ENCODE measurements at places on chromosomes 12 and 14.

- no peak for DNase-seq
Observed at GRCh38 chr14:94494085-94494484, 15.2 kb downstream of the SERPINA12 start.

DNA sequence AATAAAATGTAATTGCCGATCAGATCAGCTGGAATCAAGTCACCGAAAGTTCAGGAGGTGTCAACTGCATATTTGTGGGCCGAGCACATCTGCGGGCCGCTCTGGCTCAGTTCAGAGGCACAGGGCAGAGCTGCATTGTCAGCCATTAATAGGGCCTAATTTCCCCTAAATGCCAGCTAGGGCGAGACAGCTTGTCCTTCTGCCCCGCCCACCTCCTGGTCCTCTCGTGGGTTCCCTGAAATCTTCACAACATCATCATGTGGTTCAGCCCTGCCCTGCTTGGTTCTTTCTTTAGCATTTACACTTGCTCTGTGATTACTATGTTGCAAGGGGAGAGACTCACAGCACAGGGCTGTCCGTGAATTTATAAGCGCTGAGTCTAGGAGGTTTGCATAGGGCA, 148.9 kb downstream of the CHST11 start:
- no peak for DNase-seq

DNA sequence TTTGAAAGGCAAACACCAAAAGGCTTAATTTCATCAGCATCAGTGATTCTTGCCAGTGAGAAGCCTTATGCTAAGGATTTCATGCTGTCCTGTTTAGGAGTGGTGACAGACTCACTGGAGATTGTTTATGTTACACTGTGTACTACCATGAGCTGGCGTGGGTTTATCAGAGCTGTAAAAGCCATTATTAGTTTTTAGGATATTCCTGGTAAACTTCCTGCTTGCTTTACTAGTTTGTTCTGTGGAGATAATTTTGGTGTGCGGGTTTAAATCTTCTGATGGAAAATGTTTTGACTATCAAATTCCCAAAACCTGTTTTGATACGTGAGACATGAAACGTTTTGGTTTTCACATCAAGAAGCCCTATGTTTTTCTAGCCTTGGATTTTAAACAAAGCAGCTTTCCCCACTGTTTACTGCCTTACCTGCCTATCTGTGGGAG, 15.2 kb downstream of the PPFIBP1 start:
- DNase-seq, result no peak

- no peak for DNase-seq
Observed at GRCh38 chr14:68873376-68873775, 80.5 kb upstream of the ZFP36L1 start.

GRCh38 chr12:105882404-105882803, 256.4 kb downstream of the NUAK1 start:
- no peak for DNase-seq

DNA sequence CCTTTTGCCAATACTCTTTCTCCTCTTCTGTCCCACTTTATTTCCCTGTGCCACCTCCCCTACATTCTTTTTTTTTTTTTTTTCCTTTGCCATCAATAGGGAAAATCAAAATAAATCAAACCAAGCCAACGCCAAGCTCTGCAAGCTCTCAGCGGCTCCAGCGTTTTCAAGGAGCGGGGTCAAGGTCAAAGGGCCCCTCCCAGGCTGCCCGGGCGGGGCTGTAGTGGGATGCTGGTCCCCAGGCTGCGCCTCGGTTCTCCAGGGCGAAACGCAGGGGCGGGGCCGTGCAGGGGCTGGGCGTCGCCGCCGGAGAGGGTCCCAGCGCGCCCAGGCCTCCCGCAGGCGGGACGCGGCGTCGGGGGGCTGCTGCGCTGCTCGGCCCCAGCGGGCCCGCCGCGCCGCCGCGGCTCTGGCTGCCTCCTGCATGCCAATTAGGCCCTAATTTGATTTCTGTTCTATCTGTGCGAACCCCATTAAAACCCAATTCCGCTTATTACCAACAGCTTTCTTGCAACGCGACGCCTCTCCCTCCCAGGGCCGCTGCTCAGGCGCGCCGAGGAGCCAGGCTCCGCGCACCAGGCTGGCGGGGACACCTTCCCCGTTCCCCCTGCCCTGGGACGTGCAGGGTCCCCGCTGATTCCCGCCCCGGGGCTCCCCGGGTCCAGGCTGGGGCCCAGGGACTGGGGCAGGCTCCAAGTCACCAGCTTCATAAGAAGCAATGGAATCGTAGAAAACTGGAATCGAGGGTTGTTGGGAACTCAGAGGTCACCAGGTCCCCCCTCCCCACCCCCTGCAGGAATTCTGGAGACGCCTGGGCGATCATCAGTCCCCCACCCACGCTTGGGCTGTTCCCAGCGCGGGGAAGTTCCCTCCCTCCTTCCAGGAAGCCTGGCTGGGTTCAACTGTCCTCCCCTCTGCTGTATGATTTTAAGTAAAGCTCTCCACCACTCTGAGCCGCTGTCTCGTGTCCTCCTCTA, 50.7 kb upstream of the MAP1LC3B2 start:
- DNase-seq, result no peak

DNA sequence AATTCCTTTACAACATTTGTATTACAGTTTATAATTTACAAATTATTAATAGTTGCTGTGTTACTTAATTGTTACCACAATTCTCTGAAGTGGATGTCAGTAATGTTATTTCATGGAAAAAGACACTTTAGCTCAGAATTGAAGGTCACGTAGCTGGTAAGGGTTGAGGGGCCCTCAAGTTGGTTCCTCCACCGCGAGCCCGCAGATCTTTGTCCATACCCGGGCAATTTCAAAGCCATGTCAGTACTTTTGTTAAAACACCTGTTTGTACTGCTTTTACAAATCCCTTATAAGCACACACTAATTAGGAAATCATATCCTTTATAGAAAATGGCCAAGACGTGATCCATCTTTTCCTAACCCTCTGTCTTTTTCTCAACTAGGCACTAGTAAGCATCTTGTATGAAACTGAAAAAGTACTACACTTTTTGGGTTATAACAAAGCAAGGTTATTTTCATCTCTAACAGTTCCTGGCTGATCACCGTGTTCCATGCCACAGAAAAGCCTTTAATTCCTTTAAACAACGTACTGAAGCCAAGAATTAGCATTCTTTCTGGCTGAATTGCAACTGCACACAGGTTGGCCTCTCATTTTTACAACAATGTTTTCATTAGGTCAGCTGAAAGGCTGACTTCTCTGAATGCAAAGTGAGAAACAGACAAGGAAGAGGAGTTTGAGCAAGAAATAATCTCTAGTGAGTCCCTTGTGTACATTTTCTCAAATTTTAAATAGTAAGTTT, 76.1 kb downstream of the CNTN1 start:
- DNase-seq, result no peak

DNA sequence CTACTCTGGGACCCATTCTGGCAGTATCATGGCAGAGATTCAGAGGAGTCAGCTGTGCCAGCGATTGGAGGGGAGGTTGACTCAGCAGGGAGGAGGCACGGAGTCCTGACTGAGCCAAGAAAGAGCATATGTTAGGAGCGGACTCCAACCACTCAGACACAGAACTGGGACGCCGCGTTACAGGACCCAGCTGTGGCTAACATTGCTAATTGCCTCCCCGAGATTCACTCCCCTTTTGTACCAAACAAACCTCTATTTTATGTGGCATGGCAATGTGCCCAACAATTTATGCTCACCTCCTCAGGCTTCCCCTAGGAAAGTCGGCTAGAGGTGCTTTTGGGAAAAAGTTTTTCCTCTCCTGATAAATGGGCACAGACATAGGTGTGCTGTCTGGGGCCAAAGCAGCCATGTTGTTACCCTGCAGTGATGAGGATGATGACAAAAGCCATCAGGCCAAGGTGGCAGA, 15.2 kb upstream of the CLIP1 start:
- no peak for DNase-seq

DNA sequence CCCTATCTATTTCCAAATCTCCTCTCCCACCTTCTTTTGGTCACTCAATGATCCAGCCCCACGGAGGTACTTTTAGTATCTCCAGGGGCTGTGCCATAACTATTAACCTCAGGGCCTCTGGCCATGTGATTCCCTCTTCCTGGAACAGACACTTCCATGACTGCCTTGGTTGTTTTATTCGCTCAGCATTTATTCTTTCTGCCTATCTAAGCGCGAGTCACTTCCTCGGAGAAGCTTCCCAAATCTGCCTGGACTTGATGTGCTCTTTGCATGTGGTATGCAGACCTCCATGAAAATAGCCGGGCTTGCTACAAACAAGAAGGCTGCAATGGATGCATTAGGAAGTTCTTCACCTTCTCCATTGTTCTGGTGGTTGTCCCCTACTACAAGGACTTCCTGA, 939.0 kb upstream of the TMEM132C start:
- DNase-seq, result no peak

- no peak for DNase-seq
Observed at GRCh38 chr12:109670731-109671130, 42.9 kb upstream of the FAM222A start.

Data from stimulated activated CD4-positive, alpha-beta T cell treated with anti-CD3 and anti-CD28 coated beads, Interleukin-1b, Interleukin-23, amount 100 ng/mL, for 1 hour (primary cell).